ENCODE measurements at places on chromosomes 4 and X.

DNA sequence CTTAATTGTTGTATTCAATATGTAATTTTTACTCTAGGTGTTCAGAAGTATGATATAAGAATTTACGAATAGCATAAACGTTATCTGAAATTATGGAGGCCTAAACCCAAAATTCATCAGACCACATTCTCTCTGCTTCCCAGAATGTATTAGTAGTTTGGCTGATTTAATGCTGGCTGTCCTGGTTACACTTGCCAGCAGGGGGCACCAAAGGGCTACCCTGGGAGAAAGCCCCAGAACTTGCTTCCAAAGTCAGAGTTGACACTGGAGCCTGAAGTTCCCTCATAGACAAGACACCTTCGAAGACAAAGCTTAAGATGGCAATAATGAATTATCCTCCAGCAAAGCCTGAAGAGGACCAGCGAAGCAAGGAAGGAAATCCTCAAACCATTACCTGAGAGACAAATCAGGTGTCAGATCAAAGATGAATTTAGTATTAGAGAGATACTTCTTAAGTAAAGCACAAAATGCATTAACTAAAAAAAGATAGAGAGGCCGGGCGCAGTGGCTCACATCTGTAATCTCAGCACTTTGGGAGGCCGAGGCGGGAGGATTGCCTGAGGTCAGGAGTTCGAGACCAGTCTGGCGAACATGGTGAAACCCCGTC, 11.3 kb upstream of the ANOS1 start:
- DNase-seq = no peak

DNA sequence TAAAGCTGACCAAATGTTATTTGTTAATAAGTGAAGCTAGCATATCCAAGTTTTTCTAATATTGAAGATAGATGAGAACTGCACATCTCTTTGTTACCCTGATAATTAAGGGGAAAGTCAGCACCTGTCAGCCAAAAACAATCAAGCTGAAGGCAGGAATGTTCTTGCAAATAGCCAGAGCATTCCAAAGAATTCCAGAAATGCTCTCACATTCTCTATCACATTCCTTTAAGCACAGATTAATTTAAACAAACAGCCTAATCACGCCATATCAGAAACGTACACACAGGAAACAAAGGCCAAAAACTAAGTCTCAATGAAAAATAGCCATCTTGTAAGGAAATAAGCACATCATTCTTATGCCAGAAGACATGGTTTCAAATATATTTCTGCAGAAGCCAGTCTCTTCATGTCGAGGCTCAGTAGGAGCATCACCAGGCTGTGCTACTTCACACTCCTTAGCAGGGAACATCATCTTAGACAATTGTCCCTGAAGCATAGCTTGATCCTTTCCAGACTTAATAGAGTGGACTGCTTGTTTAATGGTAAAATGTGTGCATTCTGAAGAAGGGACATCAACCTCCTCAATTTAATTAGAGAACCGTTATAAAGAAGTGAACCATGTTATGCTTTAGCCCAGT, 252.9 kb upstream of the TTC29 start:
- no peak for DNase-seq

- no peak for DNase-seq
These were observed 692.0 kb upstream of the FAM241A start for GRCh38 chr4:111453216-111453615.

DNA sequence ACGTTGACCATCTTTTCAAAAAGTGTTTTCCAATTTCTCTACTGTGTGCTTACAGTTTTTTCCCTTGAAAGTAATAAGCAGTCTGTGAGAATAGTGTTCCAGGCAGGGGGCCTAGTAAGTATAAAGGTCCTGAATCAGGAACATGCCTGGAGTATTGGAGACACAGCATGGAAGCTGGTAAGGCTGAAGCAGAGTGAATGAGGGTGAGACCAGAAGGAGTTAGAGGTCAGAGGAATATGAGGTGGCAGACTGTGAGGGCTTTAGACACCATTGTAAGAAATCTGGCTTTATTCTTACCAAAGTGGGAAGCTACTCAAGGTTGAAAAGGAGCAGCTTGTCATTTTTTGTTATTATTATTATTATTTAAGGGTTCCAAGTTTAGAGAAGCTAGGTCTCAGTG, 107.4 kb downstream of the CT47B1 start:
- no peak for DNase-seq

GRCh38 chr4:62096881-62097280, 896.8 kb downstream of the ADGRL3 start:
- no peak for DNase-seq

- DNase-seq = no peak
These were observed 175.8 kb upstream of the PITX2 start for GRCh38 chr4:110798687-110799086.

DNA sequence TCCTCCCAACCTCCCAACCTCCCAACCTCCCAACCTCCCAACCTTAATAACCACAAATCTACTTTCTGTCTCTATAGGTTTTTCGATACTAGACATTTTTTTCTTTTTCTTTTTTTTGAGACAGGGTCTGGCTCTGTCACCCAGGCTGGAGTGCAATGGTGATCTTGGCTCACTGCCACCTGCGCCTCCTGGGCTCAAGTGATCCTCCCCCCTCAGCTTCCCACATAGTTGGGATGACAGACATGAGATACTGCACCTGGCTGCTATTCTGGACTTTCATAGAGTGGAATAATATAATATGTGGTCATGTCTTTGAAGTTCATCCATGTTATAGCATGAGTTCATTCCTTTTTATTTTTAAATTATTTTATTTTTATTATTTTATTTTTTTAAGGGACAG, 39.5 kb upstream of the ZFX start:
- no peak for DNase-seq

DNA sequence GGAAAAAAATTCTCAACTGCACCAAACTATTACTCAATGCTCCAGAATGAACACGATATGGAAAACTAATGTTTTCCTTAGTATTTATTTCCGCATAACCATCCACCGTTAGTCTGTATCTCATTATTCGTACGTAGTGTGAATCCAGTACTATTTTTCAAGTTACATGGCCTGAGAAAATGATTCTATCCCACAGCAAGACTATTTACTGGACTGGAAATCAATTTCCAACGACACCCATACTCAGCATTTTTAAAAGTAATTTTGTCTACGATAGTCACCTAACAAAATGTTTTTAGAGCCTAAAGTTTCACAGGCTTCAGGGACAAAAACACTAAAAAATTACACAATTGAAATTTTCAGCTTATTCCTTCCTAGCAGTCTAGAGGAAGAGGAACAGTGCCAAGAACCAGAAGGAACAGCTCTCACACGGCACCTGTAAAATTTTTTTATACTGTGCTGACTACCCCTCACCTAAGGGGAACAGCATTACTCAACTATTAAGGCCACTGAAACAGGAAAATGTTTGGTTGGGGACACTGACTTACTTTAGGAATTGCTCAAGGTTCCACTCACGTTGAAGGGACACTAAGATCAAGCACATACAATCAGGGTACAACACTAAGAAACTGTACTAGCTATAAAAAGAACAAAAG, 9.6 kb downstream of the UBE2D3 start:
- DNase-seq = no peak

- peak; percentile 47 for DNase-seq
These were observed 2.5 kb downstream of the CXorf38 start for GRCh38 chrX:40644821-40645358.

- DNase-seq = no peak
These were observed 66.3 kb downstream of the DHRSX start for GRCh38 chrX:2434270-2435163.

- no peak for DNase-seq
These were observed 6.1 kb downstream of the EPGN start for GRCh38 chr4:74314329-74314728.

GRCh38 chrX:53073115-53073586, 9.0 kb upstream of the TSPYL2 start:
- no peak for DNase-seq

GRCh38 chr4:183347566-183347965, 25.3 kb upstream of the CLDN24 start:
- no peak for DNase-seq

- no peak for DNase-seq
These were observed 302.6 kb upstream of the DIAPH2 start for GRCh38 chrX:96382018-96382417.

DNA sequence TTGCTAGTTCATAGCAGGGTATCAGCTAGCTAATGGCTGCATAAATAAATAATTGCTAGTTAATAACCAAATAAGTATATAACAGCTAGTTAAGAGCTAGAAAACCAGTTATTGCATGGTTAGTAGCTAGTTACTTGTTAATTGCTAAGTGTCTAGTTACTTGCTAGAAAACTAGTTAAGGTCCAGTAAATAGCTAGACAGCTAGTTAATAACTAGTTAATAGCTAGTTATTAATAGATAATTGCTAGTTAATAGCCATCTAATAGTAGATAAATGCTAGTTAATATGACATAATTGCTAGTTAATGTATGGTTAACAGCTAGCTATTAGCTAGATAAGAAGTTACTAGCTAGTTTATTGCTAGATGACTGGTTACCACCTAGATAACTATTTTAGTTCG, 629.9 kb upstream of the CT83 start:
- no peak for DNase-seq

DNA sequence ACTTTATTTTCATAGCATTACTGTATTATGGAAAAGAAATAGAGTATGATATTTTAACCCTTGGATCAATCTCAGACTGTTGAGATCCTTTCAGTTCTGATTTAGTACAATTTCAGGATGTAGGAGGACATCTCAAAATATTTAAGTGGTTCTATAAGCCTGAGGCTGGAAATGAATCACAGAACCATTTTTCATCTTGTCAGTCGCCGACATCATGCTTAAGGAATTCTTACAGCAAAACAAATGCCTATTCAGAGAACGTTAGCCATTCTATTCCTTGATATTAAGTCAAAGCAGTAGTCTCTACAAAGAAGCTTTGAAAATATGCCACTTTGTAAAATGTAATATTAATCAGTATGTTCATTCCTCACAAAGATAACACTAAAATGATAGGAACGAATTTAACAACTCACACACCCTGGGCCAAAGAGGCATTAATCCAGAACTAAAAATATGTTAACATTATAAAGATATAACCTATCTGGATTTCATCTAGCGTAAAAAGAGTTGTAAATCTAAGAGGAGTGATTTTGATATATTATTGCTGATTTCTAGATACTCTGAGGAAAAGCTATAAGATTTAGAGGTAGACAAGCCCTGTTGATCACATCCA, 152.0 kb downstream of the GASK1B start:
- DNase-seq = no peak

- DNase-seq = no peak
These were observed 14.1 kb upstream of the TENM3 start for GRCh38 chr4:182228991-182229577.

- peak; percentile 46 for DNase-seq
These were observed 7.4 kb downstream of the HNRNPH2 start for GRCh38 chrX:101415180-101416145.

- no peak for DNase-seq
These were observed 18.6 kb downstream of the PRIMPOL start for GRCh38 chr4:184668096-184668495.

DNA sequence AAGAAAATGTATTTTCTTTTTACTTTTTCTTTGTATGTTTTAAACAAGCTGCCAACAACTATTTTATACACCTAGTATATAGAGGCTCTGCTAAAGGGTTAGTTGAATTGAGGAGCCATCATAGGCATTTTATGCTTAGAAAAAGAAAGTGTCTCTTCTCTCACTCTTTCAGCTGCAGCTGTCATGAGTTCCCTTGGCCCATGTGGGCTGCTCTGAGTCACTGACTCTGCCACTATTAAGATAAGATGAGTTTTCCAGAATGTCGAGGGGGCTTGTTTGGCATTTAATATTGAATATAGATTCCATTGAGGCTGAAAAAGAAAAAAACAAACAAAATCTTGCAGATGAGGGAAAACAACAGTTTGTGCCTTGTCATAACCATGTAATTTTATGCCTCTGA, 126.0 kb upstream of the PAQR3 start:
- DNase-seq = no peak

GRCh38 chr4:78552389-78553042, 946 bp downstream of the ANXA3 start:
- no peak for DNase-seq

DNA sequence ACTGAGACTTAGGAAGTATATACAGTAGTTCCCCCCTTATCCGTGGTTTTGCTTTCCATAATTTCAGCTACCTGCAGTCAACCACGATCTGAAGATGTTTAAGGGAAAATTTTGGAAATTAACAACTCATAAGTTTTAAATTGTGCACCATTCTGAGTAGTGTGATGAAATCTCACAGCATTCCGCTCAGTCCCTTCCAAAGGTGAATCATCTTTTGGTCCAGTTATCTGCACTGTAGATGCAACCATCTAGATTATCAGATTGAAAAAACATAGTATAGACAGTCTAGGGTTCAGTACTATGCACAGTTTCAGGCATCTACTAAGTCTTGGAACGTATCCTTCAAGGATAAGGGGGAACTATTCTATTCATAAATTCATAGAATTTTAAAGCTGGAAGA, 109.0 kb downstream of the ANXA3 start:
- no peak for DNase-seq

- DNase-seq = no peak
These were observed 36.7 kb upstream of the GABRQ start for GRCh38 chrX:152600853-152601633.

GRCh38 chr4:123064390-123064789, 142.0 kb upstream of the NUDT6 start:
- DNase-seq = no peak

DNA sequence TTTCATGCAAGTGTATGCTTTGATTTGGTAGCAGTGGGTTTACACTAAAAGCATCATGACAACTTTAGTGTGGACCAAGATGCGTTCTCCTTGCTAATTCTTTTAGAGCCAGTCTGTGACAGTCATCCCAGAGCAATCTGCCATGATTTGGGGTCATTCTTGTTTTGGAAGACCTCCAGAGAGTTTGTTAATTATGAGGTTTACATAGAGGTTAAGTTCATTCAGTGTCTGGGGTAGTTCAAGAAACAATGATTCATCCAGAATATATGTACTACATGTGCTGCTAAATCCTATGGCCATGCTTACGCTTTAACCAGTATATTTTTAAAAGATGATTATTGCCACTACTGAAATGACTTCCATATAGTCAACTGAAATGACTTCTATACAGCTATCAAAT, 328.5 kb upstream of the AGA start:
- DNase-seq = no peak

GRCh38 chr4:90537491-90537890, 410.3 kb downstream of the CCSER1 start:
- DNase-seq = no peak

GRCh38 chr4:139692309-139693012, 26.8 kb downstream of the MGST2 start:
- DNase-seq = peak; percentile 41

DNA sequence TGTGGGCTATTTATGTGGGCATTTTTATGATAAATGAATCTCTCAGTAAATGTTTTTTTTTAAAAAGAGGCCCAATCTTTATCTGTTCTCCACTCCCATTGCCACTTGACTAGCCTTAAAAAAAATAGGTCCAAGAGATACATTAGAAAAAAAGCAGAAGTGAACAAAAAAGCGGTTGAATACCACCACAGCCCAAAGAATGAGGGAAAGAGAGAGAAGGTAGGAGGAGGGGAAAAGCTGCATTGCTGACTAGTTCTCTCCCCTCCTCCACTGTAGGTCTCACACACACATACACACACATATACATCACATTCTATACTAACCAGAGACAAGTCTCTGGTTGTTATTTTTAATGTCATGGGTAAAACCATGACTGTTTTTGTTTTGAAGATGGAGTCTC, 95.8 kb upstream of the IL13RA1 start:
- DNase-seq = no peak

GRCh38 chr4:110667670-110668069, 44.8 kb upstream of the PITX2 start:
- no peak for DNase-seq

Measured in CMK (cell line).